Small intestine (tissue), 16 donors: ENCODE measurements at places on chromosomes 4 and X. TPM values are rescaled to one million over a fixed set of nuclear protein-coding genes. Genes with fewer than 3 reads are reported as not detected.

Gene GRIA2
- polyA plus RNA-seq = not detected

Gene DUSP9
- polyA plus RNA-seq = not detected

Gene FGF2
- polyA plus RNA-seq = 1.2 TPM

Gene CXCL10
- 4.2 TPM for polyA plus RNA-seq

Gene PRDM8
- polyA plus RNA-seq = 0.27 TPM

Gene TLR2
- polyA plus RNA-seq = 1.4 TPM

Gene FREM3
- polyA plus RNA-seq = 0.09 TPM
